Frontal cortex (tissue), 4 donors: ENCODE measurements at places on chromosomes 3 and 15. TPM values are rescaled to one million over a fixed set of nuclear protein-coding genes. Genes with fewer than 3 reads are reported as not detected.

DNA sequence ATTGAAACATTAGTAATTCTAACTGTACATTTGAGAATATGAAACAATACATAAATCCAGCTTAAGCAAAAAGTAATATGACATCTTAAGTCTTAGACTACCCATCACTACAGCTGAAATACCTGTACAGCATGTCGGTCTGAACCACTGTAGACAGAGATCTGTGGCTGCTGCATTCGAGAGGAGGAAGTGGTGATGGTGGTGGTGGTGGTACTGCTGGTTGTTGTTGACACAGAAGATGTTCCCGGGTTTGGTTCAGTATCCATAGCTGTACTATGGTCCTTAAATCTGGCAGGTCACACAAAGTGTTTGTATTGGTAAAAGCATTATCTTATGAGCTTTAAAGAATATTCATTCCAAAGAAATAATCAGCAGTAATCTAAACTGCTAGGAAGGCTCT, 2.9 kb downstream of the PHC3 start:
- no peak for DNase-seq

The IGSF11 gene
- total RNA-seq, result 10.2 TPM

The CHRNB4 gene
- 0.41 TPM for total RNA-seq

The POTEB gene
- total RNA-seq, result under 0.01 TPM

GRCh38 chr15:94083467-94084052, 147.8 kb upstream of the MCTP2 start:
- no peak for DNase-seq

The CSTA gene
- total RNA-seq, result not detected

DNA sequence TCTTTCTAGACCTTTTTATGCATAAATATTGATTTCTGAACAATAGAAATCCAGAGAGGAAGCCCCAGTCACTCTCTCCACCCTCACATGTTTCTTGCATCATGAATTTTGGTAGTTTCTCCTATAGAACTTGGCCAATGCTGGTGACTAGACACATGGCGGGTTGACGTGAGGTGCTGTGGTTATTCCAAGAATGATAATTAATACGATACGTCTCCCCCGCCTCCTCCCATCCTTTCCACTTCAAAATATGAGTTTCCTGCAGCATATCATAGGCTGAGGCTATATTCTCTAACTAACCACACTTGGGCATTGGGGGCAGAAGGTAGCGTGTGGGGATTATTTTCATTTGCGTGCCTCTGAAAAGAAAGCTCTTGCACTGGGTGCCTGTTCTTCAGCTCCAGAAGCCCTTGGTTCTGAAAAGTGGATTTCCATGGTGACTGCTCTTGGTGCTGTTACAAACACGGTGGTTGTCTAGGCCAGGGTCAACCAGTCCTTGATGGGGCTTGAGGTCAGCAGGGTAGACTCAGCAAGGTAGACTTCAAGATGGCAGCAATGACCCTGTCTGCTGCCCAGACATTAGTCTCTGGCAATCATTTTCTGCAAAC, 5.3 kb downstream of the TNFSF10 start:
- no peak for DNase-seq

DNA sequence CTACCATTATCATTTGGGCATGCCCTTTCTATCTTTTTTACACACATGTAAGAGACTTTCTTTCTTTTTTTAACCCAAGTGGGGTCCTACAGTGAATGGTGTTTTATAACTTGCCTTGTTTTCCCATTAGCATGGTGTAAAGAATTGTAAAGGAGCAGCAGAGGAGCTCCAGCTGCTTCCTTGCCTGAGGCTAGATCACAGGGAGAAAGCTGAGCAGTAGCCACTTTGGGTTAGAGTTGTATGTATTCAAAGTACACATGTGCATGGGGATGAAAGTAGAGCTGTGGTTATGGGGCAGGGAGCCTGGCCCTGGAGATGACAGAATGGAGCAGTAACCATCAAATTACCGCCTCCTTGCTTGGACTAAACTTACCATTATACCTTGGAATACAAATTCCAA, 231.1 kb upstream of the PDZRN3 start:
- no peak for DNase-seq

The SCN11A gene
- total RNA-seq, result under 0.01 TPM
